SK-MEL-5 (cell line): ENCODE measurements at places on chromosomes 11 and 22. TPM values are rescaled to one million over a fixed set of nuclear protein-coding genes. Genes with fewer than 3 reads are reported as not detected.

The HTR3B gene
- 0.24 and 0.55 TPM in 2 replicates for total RNA-seq

The SAA4 gene
- not detected in 2 replicates for total RNA-seq

The BBOX1 gene
- not detected in 2 replicates for total RNA-seq

The NEU3 gene
- 46.8 and 50.8 TPM in 2 replicates for total RNA-seq

The DDTL gene
- 1.6 and 1.8 TPM in 2 replicates for total RNA-seq

The CCDC116 gene
- 0.11 TPM in 1 of 2 replicates, not detected in the other for total RNA-seq

- DNase-seq = no peak
Observed at GRCh38 chr11:88827018-88827676, 238.6 kb downstream of the GRM5 start.

- DNase-seq = no peak
Observed at GRCh38 chr11:102989379-102990047, 34.0 kb upstream of the MMP13 start.

- DNase-seq = peak; percentile 95
Observed at GRCh38 chr11:121071846-121072450, 29.1 kb upstream of the TECTA start.

DNA sequence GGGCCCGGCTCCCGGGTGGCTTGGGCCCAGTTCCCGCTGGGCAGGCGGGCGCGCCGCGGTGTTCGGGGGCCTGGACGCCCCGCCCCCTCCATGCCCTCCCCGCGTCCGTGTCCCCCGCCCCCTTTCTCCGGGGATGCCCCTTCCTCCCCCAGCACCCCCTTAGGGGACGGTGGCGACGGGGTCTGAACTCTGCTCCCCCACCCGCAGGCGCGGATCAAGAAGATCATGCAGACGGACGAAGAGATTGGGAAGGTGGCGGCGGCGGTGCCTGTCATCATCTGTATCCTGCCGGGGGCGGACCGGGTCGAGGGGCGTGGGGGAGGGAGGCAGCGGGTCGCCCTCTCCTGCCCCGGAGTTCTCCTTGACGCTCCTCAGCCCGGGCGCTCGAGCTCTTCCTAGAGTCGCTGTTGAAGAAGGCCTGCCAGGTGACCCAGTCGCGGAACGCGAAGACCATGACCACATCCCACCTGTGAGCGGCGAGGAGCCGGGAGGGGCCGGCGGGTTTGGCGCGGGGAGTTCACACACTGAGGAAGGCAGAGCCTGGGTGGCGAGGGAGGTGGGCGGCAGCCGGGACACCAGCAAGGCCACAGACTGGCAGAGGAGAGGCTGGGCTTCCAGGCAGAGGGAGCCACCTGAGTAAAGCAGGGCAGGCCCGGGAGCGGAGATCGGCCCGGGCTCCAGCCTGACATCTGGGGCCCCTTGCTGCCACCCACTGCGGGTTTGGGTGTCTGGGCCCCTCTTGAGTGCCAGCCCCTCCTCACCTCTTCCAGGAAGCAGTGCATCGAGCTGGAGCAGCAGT, 546 bp downstream of the DRAP1 start:
- DNase-seq = no peak

GRCh38 chr11:117836077-117836960, 11.8 kb upstream of the FXYD2 start:
- DNase-seq = no peak

DNA sequence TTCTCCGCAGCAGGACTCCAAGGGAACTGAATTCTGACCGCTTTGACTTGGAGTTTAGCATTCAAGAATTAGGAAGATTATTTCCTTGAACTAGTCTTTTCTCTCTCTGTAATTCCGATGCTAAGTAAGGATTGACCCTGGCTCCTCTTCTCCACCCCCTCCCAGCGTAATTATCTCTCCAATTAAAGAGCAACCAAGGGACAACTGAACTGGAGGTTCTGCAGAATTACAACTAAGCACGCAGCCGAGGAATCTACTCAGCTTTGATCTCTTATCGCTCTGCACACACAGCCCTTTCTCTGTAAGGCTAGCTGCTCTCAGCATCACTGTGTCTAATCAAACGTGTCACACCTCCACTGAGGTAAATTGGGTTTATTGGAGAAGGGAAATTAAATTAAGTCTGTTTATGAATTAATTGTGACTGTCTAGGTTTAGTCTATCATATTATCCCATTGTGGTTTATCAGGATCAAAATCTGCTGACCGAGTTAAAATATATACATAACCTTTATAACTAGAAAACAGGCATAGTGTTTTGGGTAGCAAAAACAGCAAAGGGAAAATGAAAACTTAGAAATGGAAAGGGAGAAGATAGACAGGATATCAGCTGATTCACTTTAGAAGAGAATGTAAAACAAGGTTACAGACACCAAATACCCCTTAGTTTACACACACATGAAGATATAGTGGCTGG, 241.3 kb upstream of the LARGE1 start:
- DNase-seq = no peak

GRCh38 chr11:47359586-47359985, 7.1 kb upstream of the MYBPC3 start:
- no peak for DNase-seq

DNA sequence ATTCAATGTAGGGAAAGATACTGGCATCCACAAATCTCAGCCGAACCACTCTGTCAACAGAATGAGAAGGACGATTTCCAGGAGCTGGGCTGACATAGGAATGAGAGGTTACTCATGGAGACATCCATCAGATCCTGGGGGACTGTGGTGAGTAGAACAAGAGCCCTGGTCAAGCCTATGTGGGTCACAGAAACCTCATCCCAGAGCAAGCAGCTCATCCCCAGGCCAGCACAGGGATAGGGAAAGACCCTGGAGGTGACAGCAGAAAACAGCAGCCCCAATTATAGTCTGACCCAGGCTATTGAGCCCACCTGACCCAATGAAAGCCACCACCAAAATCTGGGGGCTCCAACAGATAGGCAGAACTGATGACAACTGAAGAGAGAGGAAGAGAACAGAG, 128.0 kb upstream of the SERPIND1 start:
- DNase-seq = no peak
